Fibroblast of the conjunctiva (primary cell): ENCODE measurements at places on chromosomes 7 and 10.

GRCh38 chr7:27197137-27198042, 2.5 kb downstream of the HOXA13 start:
- DNase-seq, result no peak

GRCh38 chr7:2196381-2197378, 36.1 kb downstream of the MAD1L1 start:
- DNase-seq, result no peak

- DNase-seq, result no peak
These were observed 15.9 kb downstream of the ITPRIP start for GRCh38 chr10:104322416-104322782.

DNA sequence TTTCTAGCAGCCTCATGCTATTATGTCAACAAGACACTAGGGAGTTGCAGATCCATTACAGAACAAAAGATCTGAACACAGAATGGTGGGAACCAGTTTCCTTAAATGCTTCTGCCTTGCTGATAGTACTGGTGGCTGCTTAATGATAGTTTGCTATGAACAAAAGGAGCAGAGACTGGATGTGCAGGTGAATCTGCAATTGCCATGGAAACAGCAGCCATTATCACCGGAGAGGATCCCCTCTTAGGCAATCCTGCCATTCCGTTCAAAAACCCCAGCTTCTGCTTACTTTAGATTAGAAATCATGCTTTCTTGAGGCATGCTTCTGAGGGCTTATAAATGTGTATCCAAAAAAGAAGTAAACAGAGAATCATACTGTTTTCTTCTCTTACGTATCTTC, 80.0 kb upstream of the PRKAR2B start:
- DNase-seq, result no peak

DNA sequence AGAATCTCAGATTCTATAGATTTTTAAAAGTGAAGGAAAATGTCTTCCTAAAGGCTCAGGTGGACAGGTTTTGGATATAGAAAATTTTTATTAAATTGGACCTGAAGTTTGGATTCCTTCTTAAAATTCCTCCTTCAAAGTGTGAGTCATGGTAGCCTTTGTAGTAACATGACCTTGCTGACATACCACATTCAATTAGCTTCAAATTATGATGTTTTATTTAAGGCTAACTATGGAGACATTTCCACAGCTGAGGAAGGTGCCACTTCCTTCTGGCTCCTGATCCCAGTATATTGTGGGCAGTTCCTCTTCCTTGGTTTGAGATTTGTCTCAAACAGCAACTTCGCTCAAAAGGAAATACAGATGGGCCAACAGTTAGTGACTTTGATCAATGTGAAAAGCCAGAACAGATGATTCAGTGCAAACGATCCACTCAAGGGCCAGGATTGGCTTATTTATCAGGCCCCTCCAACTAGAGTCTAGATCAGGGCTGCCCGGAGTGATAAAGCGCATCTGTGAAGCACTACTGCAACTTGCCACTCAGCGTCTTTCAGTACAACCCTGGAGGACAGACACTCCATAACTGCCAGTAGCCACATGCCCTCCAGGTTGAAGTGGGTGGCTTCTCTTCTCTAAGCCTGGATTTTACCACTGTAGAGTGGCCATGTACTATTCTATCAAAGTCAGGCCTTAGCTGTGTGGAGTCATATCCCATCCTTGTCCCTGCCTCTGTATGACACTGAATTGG, 573.5 kb downstream of the KIF20B start:
- no peak for DNase-seq
